ENCODE measurements at places on chromosomes 16 and 17. TPM values are rescaled to one million over a fixed set of nuclear protein-coding genes. Genes with fewer than 3 reads are reported as not detected.

GRCh38 chr17:58539698-58540097, 25.3 kb upstream of the MTMR4 start:
- DNase-seq: no peak
- no peak overlapping the region for H3K27ac ChIP-seq
- H3K4me1 ChIP-seq: no peaks in the 10 kb centered on the region
- no peaks in the 10 kb centered on the region for H3K36me3 ChIP-seq
- no peak overlapping the region for H3K4me3 ChIP-seq

DNA sequence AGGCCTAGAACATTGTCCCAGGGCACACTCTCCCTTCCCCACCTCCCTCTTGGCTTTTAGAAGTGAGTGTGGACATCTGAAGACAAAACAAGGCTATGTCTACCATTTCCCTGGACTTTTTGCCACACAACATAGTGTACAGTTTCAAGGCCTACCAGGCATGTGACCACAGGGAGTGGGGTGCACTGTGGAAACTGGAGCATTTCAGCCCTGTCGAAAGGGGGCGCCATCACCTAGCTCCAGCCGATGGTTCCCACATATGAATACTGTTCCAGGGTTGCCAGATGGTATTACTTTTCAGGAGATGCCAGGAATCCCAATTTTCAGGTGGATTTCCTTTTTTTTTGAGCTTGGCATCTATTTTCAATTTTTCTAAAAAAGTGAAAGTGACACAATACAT, 140.7 kb downstream of the KATNIP start:
- H3K27me3 ChIP-seq: no peaks in the 10 kb centered on the region
- no peak overlapping the region for H3K4me3 ChIP-seq
- H3K36me3 ChIP-seq: no peaks in the 10 kb centered on the region
- no peak for DNase-seq
- no peaks in the 10 kb centered on the region for H3K4me1 ChIP-seq
- no peak overlapping the region for H3K27ac ChIP-seq

GRCh38 chr16:47052666-47053640, 79.5 kb upstream of the DNAJA2 start:
- no peaks in the 10 kb centered on the region for H3K36me3 ChIP-seq
- H3K4me3 ChIP-seq: no peak overlapping the region
- no peaks in the 10 kb centered on the region for H3K27me3 ChIP-seq

- no peak for DNase-seq
- no peak overlapping the region for H3K4me3 ChIP-seq
- H3K4me1 ChIP-seq: peaks cover 11% of the 10 kb centered on the region
- no peak overlapping the region for H3K27ac ChIP-seq
- no peaks in the 10 kb centered on the region for H3K36me3 ChIP-seq
These were observed 253.8 kb upstream of the CDH11 start for GRCh38 chr16:65375651-65376050.

GRCh38 chr17:13197586-13197985, 179.8 kb upstream of the ELAC2 start:
- H3K27me3 ChIP-seq: no peaks in the 10 kb centered on the region
- H3K36me3 ChIP-seq: peaks cover 2% of the 10 kb centered on the region
- no peak overlapping the region for H3K4me3 ChIP-seq
- no peak for DNase-seq
- H3K27ac ChIP-seq: no peak overlapping the region

GRCh38 chr16:78953526-78953925, 647.0 kb downstream of the MAF start:
- H3K36me3 ChIP-seq: no peaks in the 10 kb centered on the region
- no peak for DNase-seq
- no peak overlapping the region for H3K27ac ChIP-seq
- peaks cover 6% of the 10 kb centered on the region for H3K27me3 ChIP-seq
- no peak overlapping the region for H3K4me3 ChIP-seq

- no peaks in the 10 kb centered on the region for H3K27me3 ChIP-seq
- no peak overlapping the region for H3K4me3 ChIP-seq
- no peak overlapping the region for H3K27ac ChIP-seq
These were observed 3.9 kb upstream of the MYO1D start for GRCh38 chr17:32880671-32881453.

The PSMC3IP gene
- 9.8 TPM for total RNA-seq

The IRX6 gene
- 0.34 TPM for total RNA-seq

The SGSM2 gene
- total RNA-seq: 80.9 TPM

Measured in mesothelial cell of epicardium (in vitro differentiated cells).